ENCODE measurements at places on chromosomes 4 and X. TPM values are rescaled to one million over a fixed set of nuclear protein-coding genes. Genes with fewer than 3 reads are reported as not detected.

The SCRG1 gene
- not detected for total RNA-seq

GRCh38 chrX:2176733-2177132, 324.0 kb downstream of the DHRSX start:
- no peak for DNase-seq

DNA sequence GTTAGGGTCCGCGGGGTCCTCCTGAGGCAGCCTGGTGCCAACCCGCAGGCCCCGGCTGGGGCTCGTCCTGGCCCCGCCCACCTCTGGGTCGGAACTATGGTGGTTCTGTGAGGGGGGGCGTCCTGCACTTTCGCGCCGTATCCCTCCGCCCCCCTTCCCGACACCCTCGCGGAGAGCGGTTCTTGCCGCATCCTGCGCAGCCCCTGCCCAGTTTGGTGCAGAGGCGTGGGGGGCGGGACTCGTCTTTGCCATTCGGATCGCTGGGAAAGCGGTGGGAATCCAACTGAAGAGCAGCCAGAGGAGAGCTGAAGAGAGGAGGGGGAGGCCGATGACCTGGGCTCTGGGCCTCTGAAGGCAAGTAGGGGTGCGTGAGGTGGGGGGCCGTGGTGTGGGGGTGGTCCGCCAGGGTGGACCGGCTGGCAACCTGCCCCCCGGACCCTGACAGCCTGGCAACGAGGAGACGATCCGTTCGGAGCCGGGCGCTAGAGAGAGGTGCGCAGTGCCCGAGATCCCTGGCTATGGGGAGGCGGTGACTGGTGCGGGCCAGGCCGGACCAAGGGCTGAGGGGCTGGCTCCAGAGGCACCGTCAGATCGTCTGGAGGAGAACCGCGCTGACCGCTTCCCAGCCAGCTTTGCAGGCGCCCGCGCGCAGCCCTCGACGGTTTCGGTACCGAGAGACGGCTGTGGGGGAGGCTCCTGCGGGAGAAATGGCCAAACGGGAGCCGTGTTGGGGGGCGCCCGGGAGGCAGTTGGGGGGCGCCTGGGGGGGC, at the start of gene GPRASP1:
TSS of gene GPRASP1 (plus strand) at position 242 of the 770 bp plus-strand sequence. CDS start 2,431 bp downstream, outside the sequence.
- DNase-seq, result peak; percentile 28

The CFI gene
- 1.7 TPM for total RNA-seq

- no peak for DNase-seq
Measured at GRCh38 chrX:109155161-109155560, 326.7 kb downstream of the GUCY2F start.

DNA sequence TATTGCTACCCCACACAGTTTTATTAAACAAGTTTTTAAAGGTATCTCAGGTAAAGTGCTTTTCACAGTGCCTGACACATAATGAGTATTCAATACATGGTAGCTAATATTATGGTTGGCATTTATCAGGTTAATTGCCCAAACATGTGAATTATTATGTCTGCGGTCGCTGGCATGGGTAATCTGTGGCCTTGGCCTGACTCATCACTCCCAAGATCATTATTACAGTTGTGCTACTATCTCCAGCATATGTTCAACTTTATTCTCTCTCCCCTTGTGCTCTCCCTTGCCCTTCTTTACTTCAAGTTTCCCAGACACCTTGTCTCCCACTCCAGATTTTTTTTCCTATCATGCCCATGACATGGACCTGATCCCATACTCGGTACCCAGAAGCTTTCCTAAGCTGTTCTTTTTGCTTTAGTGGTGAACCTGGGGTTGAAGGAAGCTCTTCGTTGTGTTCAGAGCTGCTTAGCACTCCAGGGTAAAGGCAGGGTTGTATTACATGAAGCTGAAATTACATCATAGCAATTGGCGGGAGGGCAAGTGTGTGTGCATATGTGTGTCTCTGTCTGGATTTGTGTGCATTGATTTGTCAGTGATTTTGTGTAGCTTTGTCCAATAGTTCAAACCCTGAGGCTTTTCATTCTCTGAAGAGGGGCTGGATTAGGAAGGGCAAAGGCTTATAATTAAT, 176.5 kb upstream of the NRK start:
- DNase-seq, result peak; percentile 41

DNA sequence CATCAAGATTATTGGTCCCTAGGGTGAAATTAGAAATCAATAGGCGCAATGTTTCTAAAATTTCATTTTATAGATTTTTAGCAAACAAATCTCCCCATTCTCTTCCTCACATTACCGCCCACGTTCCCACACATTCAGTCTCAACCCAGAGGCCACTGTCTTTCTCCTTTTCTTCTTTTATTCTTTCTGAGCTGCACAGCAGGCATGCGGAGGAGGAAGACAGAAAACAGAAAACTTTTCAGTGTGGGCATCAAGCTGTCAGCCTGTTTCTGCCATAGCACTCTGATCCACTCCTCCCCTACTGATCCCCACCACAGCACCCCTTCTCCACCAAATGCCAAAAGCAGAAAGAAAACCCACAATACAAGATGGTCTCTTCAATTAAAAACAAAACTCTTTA, 94.8 kb upstream of the ADAMTS3 start:
- DNase-seq, result no peak

The PDS5A gene
- 45.4 TPM for total RNA-seq

The DCHS2 gene
- total RNA-seq, result 0.15 TPM

DNA sequence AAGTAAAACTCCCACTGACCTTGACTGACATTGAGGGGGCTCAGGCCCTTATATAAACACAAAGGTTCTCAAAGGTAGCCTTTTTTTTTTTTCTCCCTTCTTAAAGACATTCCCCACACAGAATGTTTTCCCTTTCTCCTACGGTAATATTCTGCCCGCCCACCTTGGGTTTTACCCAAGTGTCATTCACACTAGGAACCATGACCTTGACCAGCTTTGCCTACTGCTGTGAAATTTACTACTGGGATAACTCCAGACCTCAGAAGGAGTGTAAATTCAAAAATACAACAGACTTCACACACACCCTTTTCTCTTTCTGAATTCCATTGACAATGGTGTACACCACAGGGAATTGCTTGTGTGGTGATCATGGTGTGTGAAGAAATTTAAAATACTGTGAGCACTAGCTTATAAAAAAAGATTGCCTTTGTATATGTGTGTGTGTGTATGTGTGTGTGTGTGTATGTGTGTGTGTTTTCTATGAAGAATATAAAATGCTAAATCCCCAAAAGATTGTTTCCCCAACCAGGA, 589.5 kb upstream of the FTHL17 start:
- no peak for DNase-seq

- DNase-seq, result no peak
Measured at GRCh38 chrX:77276742-77277141, 170.4 kb upstream of the FGF16 start.

The EXOSC9 gene
- 71.6 TPM for total RNA-seq

DNA sequence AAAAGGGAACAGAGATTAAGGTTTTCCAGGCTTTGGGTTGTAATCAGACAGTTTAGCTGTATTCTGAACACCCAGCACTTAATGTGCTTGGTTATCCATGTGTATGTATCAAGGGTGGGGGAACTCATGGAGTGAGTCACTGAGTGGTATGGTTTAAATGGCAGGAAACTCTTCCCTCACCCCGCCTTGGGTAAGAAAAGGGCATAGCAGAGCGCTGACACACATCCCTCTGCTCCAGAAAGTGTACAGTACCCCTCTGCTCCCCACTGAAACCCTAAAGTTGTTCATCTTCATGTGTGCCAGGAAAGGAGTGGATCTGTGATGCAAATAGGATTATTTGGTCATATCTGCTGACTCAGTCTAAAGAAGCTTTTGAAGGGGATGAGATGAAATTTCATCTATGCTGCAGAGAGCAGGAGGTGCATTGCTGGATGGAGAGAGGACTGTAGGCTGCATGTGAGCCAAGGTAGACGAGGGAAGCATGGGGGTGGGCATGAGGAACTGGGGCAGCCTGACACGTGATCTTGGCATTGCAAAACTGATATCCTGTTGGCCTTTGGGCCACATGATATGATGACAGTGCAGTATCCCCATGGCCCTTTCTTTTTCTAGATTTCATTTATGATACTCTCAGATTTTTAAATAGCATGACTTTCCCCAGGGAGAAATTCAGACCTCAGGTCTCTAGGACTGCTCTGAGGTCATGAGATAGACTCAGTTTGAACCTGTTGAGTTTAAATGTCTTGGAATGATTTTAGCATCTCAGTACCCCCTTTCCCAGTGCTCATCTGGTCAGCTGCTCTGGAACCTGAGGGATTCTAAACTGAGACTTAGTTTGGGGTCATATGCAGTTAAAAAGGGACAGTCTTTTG, 84.8 kb downstream of the TMEM164 start:
- DNase-seq, result peak; percentile 90

DNA sequence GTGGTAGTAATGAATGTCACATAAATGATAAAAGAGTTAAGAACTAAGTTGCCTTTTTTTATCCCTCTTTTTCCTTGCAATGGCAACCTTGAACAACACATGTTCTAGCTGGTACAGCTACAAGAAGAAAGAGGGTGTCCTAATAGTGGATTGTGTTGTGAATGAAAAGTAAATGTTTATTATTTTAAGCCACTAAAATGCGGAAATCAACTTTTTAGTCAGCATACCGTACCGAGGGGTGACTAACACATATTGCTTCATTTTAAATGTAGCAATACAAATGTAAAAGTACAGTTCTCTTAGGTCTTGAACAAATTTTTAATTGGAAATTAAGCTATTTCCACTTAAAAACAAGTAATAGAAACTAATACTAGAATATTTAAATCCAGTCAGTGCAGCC, 17.7 kb upstream of the AP1AR start:
- DNase-seq, result peak; percentile 14

- DNase-seq, result no peak
Measured at GRCh38 chrX:118499295-118499694, 3.7 kb downstream of the DOCK11 start.

- DNase-seq, result no peak
Measured at GRCh38 chr4:159608436-159608835, 505.6 kb downstream of the RAPGEF2 start.

The RNF150 gene
- total RNA-seq, result 2.4 TPM

The CSAG2 gene
- not detected for total RNA-seq

The STAP1 gene
- total RNA-seq, result not detected

The UGT2B17 gene
- total RNA-seq, result not detected

DNA sequence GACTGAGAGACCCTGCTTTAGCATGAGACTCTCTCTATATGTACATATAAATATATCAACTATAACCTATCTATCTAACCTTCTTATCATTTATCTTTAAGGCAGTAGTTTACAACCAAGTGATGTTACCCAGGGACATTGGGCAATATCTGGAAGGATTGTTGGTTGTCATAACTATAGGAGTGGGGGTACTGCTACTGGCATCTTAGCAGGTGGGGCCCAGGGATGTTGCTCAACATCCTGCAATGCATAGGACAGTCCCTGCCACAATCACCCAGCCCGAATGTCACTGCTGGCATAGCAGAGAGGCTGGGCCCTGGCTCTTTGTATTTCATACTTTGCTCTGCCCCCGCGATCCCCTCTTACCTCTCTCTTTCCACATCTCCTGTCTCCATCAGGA, 397.7 kb downstream of the IL15 start:
- DNase-seq, result no peak

The MAP7D2 gene
- 3.7 TPM for total RNA-seq

The ADGRG4 gene
- total RNA-seq, result not detected

GRCh38 chr4:182023469-182023868, 219.7 kb upstream of the TENM3 start:
- no peak for DNase-seq

- no peak for DNase-seq
Measured at GRCh38 chrX:134548257-134549201, 88.6 kb downstream of the HPRT1 start.

DNA sequence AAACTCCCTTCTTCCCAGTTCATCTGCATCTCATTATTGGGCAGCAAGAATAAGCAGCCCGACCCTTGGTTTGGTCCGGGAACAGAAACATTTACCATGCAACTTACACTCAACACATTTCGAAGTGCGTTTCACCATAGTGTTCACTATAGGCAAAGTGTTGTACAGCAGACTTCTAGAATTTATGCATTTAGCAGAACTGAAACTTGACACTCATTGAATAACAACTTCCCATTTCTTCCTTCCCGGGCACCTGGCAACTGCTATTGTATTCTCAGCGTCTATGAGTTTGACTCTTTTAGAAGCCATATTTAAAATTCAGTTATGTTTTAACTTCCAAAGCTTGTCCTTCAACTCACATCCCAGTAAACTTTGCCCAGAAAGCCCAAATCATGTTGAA, 840.6 kb downstream of the NLGN4X start:
- DNase-seq, result no peak

- DNase-seq, result peak; percentile 23
Measured at GRCh38 chrX:68511255-68511654, 12.4 kb downstream of the YIPF6 start.

- no peak for DNase-seq
Measured at GRCh38 chr4:168674866-168675265, 178.0 kb downstream of the PALLD start.

- DNase-seq, result no peak
Measured at GRCh38 chr4:86855572-86855971, 6.4 kb upstream of the SLC10A6 start.

The ELK1 gene
- 32.2 TPM for total RNA-seq

GRCh38 chr4:181216501-181216900, 1026.7 kb upstream of the TENM3 start:
- no peak for DNase-seq

- DNase-seq, result no peak
Measured at GRCh38 chr4:122661176-122662160, 40.6 kb upstream of the IL21 start.
